Breast epithelium (tissue), 4 donors: ENCODE measurements at places on chromosomes 12 and 14. TPM values are rescaled to one million over a fixed set of nuclear protein-coding genes. Genes with fewer than 3 reads are reported as not detected.

GRCh38 chr14:21749306-21749868 is 75.8 kb upstream of the OR4E1 start:
- no peak for DNase-seq

GRCh38 chr14:49294621-49295148 is 291.5 kb downstream of the RPS29 start:
- DNase-seq = no peak

GRCh38 chr12:6272300-6273204 is 37.9 kb upstream of the PLEKHG6 start:
- DNase-seq = peak; percentile 91

GLS2 gene
- 4.6 TPM for total RNA-seq

- DNase-seq = no peak
Measured at GRCh38 chr12:110453569-110454296, 3.6 kb upstream of the ARPC3 start.

- no peak for DNase-seq
Measured at GRCh38 chr12:25801734-25802133, 156.7 kb upstream of the RASSF8 start.
